Stimulated activated CD8-positive, alpha-beta memory T cell treated with anti-CD3 and anti-CD28 coated beads, Interleukin-15, amount 100 ng/mL, for 1 hour (primary cell): ENCODE measurements at places on chromosomes 2 and 18.

DNA sequence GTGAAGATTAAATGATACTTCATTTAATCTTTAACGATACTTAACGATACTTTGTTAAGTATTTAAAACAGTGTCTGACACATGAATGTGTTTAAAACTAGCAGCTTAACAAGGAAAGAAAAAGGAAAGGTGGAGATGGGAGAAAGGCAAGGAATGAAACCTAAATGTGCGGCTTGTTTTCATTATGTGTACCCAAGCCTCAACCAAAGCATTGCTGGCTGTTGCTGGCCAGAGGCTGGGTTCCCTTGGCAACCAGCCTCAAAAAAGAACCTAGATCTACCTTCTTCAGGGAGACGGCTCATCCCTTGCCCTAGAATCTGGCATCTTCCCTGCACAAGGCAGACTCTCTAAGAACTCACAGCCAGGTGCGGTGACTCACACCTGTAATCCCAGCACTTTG is 13.8 kb upstream of the PCBP1 start:
- no peak for DNase-seq

DNA sequence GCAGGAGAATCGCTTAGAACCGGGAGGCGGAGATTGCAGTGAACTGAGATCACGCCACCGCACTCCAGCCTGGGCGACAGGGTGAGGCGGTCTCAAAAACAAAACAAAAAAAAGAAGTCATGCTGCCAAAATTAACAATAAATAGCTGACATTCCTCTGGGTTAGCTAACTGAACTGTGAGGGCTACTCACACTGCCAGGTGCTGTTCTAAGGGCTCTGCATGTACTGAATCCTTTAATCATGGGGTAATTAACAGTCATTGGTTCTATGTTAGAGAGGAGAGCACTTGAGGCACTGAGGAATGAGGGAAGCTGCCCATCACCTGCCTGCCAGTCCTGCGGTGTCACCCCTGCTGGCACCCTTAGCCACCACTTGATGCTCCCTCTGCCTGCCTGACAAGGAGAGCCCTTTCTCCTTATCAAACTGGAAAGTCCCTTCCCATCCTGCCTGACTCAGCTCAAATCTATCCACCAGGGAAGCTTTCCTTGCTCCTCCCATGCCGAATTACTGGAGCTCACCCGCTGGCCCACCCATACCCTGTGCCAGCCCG is 73.0 kb upstream of the RIOK3 start:
- no peak for DNase-seq

DNA sequence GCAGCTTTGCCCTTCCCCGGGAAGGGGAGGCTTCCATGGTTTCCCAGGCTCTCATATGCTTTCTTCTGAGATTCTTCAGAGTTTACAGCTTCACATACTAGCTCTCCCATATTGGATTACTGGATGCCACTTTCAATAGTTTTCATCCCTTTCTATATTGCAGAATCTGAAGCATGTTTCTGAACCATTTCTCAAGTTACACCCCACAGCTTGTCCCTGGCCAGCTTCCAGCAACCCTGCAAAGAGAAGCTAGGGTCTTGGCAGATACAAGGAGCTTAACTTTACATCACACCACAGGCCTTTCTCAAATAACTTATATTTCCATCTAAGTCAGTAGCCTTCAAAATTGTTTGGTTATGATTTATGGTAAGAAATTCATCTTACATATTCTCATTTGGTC is 39.6 kb downstream of the LHCGR start:
- DNase-seq = no peak

GRCh38 chr18:24111936-24112335 is 26.9 kb upstream of the CABYR start:
- no peak for DNase-seq

DNA sequence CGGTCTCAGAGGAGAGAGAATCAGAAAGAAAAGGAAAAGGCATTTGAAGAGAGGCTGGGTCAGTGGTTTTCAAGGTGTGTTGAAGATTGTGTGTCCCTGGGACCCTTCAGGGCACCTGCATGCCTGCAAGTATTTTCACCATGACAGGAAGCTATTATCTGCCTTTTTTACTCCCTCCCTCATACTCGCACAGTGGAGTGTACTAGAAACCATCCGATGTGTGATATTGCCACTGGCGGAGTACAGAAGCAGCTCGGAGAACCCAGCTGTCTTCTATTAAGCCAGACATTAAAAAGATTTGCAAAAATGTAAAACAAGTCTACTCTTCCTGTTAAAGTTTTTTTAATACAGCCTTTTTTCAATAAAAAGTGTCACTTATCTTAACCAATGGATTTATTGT is 33.7 kb upstream of the RFX8 start:
- DNase-seq = no peak

- DNase-seq = no peak
Measured at GRCh38 chr18:23872701-23873550, 141.6 kb upstream of the TTC39C start.

- no peak for DNase-seq
Measured at GRCh38 chr2:126882736-126883665, 15.7 kb upstream of the TEX51 start.
